ENCODE measurements at places on chromosomes 5 and 9.

DNA sequence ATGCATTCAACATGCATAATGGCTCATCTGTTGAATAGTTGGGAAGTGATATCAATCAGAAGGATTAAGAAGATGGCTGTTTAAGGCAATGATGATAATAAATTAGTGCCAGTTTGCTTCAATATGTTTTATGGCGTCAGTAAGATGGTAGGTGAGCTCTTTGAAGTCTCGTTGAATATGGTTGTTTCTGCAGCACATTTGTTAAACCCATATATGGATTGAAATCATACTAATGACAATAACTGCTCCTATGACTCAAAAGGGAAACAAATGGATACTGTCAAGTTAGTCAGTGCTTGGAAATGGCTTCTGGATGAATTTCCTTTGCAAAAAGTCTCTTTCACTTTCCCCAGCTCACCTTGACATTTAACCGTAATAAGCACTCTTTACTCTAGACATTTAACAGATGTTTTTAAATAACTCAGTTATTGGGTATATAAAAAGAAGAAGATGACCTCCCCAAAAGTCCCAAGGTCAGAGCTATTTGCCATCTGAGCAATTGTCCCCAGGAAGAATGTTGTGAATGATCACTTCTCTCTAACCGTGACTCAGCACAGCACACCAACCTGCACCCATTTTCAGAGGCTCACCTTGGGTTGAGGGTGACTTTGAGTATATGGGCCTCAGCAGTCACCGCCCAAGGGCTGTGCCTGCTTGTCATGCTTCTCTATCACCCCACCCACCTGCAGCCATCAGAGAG is 133.4 kb downstream of the GRIA1 start:
- DNase-seq: no peak

DNA sequence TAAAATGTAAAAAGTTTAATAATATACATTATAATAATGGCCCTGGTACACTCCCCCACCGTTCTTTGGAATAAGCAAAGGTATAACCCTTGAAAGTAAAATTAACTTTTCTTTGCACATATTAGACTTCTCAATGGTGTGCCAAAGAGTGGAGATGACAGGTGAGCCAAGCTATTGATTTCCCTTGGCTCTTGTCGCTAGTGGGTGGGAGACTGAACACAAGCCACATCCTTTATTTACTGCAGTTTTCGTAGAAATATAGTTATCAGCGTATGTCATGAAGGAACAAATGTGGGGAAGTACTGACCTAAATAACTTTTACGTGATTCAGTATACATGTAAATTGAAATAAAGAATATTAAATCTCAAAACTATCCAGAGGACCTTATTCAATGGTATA is 549.3 kb downstream of the RAB3C start:
- DNase-seq: no peak

GRCh38 chr5:65925044-65925600 is 1.3 kb upstream of the ERBIN start:
- DNase-seq: peak; percentile 42

DNA sequence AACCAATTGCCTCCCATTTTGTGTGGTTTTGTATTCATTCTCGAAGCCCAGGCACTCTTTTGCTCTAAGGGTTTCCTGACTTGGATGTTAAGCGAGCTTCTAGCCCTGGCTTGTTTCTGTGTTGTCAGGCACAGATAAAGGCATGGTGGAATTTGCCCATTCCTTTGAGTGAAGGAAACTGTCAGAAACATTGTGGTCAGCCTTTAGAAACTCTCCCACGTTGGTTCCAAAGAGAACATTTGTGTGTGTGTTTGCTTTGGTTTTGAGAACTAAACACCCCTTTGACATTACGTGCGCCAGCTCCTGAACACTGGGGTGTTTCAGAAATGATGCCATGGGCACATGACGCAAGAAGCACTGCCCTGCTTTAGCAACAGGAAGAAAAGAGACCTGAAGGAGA is 320.9 kb downstream of the NTRK2 start:
- no peak for DNase-seq

GRCh38 chr5:152277936-152278335 is 127.1 kb downstream of the NMUR2 start:
- no peak for DNase-seq

GRCh38 chr5:65480306-65480865 is 1.3 kb downstream of the ADAMTS6 start:
- DNase-seq: peak; percentile 23

GRCh38 chr5:135715267-135716055 is 119.0 kb upstream of the SLC25A48 start:
- DNase-seq: no peak

GRCh38 chr9:97437051-97437600 is 25.2 kb downstream of the TDRD7 start:
- DNase-seq: no peak

GRCh38 chr5:13866792-13867191 is 77.7 kb downstream of the DNAH5 start:
- no peak for DNase-seq

DNA sequence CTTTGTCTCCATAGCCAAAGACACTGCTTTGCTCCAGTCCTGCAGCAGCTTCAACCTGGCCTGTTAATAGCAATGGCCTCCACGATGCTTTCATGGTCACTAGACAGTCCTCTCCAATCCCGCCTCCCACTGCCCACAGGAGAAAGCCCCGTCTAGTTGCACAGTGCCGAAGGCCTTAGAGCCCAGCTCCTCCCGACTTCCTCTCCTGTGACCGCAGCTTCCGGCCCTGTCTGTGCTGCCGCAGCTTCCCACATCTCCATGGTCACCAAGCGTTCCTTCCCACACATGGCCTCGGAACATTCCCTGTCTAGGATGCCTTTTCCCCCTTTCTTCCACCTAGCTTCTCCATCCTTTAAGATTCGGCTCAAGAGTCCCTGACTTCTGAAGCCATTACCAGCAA is 23.4 kb downstream of the PCA3 start:
- DNase-seq: no peak

GRCh38 chr5:160621526-160621925 is 199.9 kb downstream of the PTTG1 start:
- DNase-seq: no peak

GRCh38 chr5:55982957-55983381 is 11.8 kb downstream of the IL6ST start:
- DNase-seq: no peak

- DNase-seq: no peak
Measured at GRCh38 chr9:110066929-110067716, 140.8 kb downstream of the C9orf152 start.

GRCh38 chr5:72428669-72429068 is 78.5 kb downstream of the ZNF366 start:
- no peak for DNase-seq

DNA sequence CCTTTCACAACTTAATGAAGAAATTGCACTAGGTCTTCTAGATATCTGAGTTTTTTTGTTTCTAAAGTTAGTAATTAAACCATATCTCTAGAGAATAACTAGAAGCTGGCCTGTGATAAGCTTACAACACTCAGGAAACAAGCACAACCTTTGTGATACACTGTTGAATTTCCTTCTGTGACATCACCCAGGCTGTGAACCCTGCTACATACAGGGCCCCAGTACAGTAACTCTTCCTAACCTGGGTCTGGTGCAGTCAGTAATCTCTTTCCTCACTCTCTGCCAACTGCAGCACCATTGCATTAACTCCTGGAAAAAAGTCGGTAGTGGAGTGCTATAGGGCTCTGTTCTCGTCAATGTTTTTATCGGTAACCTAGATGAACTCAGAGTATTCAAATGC is 10.6 kb upstream of the IGFBPL1 start:
- no peak for DNase-seq

GRCh38 chr9:109476642-109477257 is 21.4 kb downstream of the PTPN3 start:
- no peak for DNase-seq

DNA sequence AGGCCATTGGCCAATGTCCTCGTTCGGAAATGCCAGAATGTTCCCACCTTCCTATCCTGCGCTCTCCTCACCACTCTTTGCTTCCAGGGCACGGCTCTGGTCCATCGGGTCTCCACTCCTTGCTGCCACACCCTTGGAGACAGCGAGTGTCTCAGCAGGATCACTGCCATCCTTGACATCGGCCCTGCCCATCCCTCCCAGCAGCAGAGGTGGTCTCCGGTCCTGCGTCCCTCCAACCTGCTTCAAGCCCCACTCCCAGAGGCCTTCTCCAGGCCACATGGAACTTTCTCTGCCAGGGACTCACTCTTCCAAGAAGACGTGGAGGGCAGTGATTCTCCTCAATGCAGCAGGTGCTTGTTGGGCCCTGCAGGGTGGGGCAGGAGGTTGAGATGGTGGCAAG is 42.7 kb downstream of the IRX2 start:
- DNase-seq: no peak

DNA sequence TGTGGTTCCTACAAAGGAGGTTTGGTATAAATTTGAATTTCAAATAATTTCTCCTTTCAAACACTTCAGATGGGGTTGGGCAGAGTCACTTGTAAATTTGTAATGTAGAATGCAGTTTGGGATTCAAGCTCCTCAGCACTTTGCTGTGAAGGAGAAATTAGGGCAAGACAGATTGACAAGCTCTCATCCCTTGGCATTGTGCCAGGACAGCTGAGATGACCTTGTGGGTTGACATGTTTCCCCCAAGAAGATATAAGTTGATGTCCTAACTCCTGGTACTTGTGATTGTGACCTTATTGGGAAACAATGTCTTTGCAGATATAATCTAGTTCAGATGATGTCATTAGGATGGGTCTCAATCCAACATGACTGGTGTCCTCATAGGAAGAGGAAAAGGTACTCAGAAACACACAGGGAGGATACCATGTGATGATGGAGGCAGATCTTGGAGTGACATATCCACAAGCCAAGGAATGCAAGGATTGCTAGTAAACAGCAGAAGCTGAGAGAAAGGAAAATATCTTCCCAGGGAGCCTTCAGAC is 408.3 kb downstream of the MED10 start:
- peak; percentile 30 for DNase-seq

GRCh38 chr5:159655757-159656409 is 260.4 kb upstream of the ADRA1B start:
- DNase-seq: no peak

- no peak for DNase-seq
Measured at GRCh38 chr5:40409601-40410000, 270.1 kb upstream of the PTGER4 start.

- DNase-seq: no peak
Measured at GRCh38 chr5:58094031-58094430, 365.9 kb downstream of the PLK2 start.

- DNase-seq: peak; percentile 35
Measured at GRCh38 chr9:96719921-96720320, 58.0 kb downstream of the ZNF510 start.

GRCh38 chr5:140295414-140295813 is 7.5 kb downstream of the PFDN1 start:
- DNase-seq: no peak

DNA sequence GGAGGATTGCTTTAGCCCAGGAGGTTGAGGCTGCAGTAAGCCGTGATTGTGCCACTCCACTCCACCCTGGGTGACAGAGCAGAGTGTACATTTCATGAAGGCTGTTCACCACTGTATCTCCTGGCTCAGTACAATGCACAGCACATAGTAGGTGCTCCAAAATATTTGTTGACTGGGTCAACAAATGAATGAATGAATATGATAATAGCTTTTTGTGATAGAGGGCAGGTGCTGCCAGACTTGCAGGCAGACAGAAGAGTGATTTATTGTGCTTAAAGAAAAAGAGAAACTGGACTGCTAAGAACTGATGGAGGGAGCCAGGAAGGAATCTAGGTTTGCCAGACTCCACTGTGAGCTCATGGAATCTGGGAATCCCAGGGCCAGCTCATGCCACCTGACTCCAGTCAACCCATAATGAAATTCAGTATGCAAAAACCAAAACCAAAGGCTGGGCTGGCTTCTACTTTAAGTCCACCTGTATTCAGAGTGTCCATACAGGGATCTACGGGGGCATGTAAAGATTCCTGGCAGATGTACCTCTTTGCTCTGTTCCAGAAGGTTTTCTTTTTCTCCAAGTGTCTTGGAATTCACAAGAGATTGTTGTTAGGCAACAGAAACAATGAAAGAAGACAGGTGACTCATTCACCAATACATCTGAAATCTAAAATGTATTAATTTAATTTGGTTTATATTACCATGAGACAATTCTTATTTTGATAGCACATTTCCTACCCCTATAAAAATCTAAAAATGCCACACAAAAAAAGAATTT is 15.5 kb upstream of the CTNNA1 start:
- DNase-seq: no peak
